ENCODE measurements at places on chromosomes 1 and 21.

- DNase-seq = no peak
These were observed 90.7 kb upstream of the IFFO2 start for GRCh38 chr1:19046972-19047731.

DNA sequence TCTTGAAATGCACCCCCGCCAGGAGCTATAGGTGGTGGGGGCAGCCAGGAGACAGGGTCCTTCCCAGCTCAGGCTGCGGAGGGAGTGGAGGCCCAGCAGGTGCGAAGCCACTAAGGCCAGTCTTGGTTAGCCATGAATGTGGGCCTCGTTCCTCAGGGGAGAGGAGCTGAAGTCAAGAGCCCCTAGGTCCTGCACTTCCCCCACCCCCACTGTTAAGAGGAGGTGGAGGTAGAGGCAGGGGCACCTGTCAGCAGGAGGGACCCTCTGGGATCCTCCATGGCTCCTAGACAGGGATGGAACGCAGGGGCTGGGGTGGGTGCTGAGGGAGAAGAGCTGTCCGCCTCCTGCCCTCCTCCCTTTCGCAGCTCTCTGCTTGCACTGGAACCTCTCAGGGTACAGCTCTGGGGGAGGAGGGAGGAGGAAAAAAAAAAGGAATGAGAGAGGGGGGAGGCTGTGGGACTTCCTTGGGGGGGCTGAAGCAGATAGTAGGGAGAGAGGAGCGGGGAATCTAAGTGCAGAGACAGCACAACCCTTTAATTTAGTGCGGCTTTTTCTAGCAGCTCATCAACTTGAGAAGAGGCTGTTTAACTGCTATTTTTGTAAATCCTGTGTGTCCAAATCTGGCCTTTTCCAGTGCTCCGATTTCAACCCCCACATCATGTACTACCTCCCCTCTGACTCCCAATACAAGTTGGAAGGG, 37.0 kb downstream of the MATN1 start:
- DNase-seq = no peak

GRCh38 chr1:77538956-77539518, 143.4 kb downstream of the ZZZ3 start:
- DNase-seq = no peak

GRCh38 chr1:241934201-241934848, 23.2 kb upstream of the BECN2 start:
- no peak for DNase-seq

GRCh38 chr1:7476861-7477547, 294.1 kb upstream of the VAMP3 start:
- no peak for DNase-seq

- no peak for DNase-seq
These were observed 267.7 kb downstream of the ZNF648 start for GRCh38 chr1:181793831-181794230.

- DNase-seq = no peak
These were observed 108.9 kb downstream of the LHX8 start for GRCh38 chr1:75243124-75243523.

DNA sequence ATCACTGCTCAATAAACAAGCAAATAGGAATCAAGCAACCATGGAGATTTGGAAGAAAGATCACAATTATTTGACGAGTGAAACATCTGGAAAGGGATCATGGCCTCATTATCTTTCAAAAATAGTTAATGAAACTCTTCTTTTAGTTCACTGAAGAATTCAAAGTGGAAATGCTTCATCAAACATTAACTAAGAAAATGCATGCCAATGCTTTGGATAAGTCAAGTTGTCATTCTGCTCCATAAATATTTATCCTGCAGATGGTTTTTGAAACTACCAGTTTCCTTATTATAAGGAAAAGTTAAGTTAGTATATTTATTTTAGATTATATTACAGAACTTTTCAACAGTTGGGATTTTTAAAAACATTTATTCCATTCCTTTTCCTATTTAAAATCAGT, 206.5 kb upstream of the ADGRL2 start:
- DNase-seq = no peak

DNA sequence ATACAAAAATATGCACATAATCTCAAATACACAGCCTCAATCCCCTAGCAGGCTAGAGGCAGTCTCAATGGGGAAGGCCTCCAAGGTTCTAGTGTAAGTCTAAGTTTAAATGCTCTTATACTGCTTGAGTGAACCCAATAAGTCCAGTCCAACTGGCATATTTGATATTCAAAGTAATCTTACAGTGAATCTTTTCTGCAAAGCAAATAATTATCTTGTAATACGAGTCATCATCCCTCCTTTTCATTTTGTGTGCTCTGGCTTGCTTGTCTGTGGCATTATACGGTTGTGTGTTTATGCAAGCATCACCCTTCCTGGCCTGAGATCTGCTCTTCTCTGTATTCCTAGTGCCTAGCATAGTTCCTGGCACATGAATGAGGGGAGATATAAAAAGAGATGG, 166.9 kb upstream of the HMGB4 start:
- DNase-seq = no peak

Measured in activated CD8-positive, alpha-beta memory T cell treated with anti-CD3 and anti-CD28 coated beads, Interleukin-2, amount 50 U/mL, for 4 hours (primary cell).